ENCODE measurements at places on chromosomes 5 and 9. TPM values are rescaled to one million over a fixed set of nuclear protein-coding genes. Genes with fewer than 3 reads are reported as not detected.
A peak's percentile ranks its signal among the peaks of the same experiment; 100 is the strongest.

The TPPP gene
- 14.3 TPM for total RNA-seq

The SPATA31C1 gene
- not detected for total RNA-seq

The TCF7 gene
- total RNA-seq: 6.9 TPM

DNA sequence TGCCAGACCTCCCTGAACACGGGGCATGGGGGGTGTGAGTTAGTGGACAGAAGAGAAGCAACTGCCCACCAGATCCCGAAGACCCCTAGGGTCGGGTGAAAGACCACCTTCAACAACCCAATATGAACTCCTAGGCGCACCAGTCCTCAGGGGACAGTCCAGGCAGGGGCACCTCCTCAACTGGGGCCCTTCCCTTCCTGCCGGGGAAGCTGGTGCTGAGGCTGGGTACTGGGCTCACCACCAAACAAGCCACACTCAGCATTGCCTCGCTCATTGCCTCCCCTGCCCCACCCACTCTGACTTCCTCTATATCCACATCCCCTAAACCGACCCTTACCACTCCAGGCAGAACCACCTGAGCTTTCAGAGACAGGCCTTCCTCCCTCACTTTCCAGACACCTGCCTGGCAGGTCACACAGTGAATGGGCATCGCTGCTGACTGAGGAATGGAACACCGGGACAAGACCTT, 42.5 kb downstream of the SEMA4D start:
- H3K4me1 ChIP-seq: peaks cover 3% of the 10 kb centered on the region
- peaks cover 8% of the 10 kb centered on the region for H3K36me3 ChIP-seq
- no peaks in the 10 kb centered on the region for H3K27me3 ChIP-seq
- H3K4me3 ChIP-seq: no peak overlapping the region
- DNase-seq: peak; percentile 31
